ENCODE measurements at places on chromosomes 5 and 9.

- DNase-seq, result no peak
These were observed 39.8 kb upstream of the ALDH1B1 start for GRCh38 chr9:38352530-38353328.

DNA sequence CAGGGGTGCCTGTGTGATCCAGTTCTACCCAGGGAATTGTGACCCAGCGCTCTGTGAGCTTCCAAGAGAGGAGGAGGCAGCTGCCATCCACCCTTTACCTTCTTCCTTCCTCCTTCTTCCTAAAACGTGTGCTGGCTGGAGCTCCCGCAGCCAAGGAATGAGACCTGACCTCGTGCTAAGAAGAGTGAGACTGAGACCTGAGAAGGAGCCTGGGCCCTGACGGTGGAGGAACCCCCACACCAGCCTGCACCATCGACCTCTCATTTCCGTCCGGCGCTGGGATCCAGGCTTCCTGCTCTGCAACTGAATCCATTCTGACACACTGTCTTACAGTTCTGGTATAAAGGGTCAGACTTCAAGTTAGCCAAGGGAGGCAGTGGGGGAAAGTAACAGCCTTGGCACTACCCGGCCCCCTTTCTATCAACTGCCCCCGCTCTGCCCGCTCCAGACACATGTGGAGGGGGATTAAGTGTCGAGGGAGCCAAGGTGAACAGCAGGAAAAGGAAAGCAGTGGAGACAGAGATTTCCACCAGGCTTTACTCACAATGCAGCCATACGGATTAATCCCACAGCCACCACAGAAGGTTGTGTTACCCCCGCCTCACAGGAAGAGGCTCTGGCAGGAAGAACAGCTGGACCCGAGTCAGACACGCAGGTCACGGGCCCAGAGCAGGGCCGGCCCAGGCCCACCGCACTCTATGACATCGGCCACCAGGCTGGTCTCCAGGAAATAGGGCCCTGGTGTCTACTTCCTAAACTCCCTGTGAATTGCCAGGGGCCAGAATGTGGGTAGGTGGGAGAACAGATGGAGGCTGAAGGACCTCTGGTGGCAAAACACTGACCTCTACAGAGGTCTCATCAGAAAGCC is 15.8 kb downstream of the MGAT1 start:
- DNase-seq, result no peak

DNA sequence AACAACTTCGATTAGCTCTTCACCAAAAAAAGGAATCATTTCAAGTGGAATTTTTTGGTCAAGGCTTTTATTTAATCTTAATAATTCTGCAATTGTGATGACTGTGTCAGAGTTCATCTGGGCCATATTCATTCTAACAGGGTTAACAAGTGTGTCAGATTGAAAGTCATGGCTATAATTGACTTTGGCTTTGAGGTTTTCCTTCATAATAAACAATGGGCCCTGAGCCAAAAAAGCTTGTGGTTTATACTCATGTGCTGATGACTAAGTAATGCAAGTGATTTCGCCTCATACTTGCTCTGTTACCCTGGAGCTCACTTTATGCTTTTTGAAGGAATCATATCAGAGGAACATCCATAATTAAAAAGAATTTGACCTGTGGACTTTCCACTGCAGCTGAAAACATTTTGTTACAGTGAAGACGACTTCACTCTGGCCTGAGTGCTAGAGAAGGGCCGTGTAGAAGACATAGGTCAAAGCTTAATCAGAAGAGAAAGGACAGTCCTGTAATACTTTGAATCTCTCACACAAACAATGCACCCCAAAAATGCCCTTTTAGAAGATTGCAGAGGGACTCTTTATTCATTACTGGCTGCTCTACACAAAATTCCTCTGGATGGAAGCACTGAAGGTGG is 101.7 kb downstream of the GDNF start:
- DNase-seq, result no peak

DNA sequence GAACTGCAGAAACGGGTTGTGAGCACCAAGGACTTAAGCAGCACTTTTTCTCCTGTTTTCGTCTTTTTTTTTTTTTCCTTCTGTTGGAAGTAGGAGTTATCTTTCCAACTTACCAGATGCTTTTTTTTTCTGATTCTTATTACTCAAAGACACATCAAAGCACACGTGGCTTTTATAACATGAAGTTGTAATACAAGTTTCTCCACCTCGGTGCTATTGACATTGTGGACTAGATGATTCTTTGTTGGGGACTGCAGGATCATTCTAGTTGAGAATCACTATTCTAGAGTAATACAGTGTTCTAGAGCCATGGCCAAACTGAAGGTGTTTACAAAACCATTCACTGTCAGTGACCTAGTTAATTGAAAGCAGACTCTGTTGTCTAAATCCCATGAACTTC is 51.5 kb downstream of the MYO10 start:
- no peak for DNase-seq

DNA sequence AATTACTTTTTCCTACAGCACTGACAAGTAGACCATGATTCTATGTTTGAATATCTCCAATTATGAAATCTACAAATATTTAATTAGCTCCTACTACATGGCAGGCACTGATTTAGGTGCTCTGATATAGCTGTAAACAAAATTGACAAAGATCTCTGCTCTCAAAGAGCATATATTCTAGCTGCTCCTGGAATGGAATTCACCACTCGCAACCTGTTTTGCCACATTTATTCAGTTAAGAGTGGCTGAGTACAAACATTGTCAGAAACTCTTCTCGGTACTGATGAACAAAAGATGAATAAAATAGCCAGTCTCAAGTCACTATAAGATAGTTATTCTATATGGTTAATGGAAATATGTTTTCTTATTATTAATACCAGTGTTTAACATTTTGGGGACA is 114.2 kb upstream of the PDE4D start:
- DNase-seq, result no peak

GRCh38 chr9:88975966-88976889 is 15.0 kb upstream of the S1PR3 start:
- no peak for DNase-seq

GRCh38 chr5:179225387-179225786 is 119.9 kb downstream of the ADAMTS2 start:
- peak; percentile 39 for DNase-seq

Measured in activated naive CD4-positive, alpha-beta T cell treated with anti-CD3 and anti-CD28 coated beads, Interleukin-2, amount 50 U/mL, for 72 hours (primary cell).